ENCODE measurements at places on chromosomes 13 and 19. TPM values are rescaled to one million over a fixed set of nuclear protein-coding genes. Genes with fewer than 3 reads are reported as not detected.

CACNG7 gene
- total RNA-seq = 0.39 TPM

IFNL4 gene
- total RNA-seq = not detected

CTXN1 gene
- total RNA-seq = 40.1 TPM

FSD1 gene
- total RNA-seq = 24.1 TPM

SLC25A41 gene
- total RNA-seq = 3.9 TPM

EPSTI1 gene
- total RNA-seq = 12.5 TPM

NKPD1 gene
- total RNA-seq = 4.2 TPM

ICAM5 gene
- 4.3 TPM for total RNA-seq

ICAM4 gene
- 0.25 TPM for total RNA-seq

SACS gene
- 38.2 TPM for total RNA-seq

ZFP14 gene
- total RNA-seq = 3.5 TPM

WTIP gene
- total RNA-seq = 41.3 TPM

GARIN5A gene
- total RNA-seq = 60.0 TPM

ZFR2 gene
- 34.1 TPM for total RNA-seq

DNA sequence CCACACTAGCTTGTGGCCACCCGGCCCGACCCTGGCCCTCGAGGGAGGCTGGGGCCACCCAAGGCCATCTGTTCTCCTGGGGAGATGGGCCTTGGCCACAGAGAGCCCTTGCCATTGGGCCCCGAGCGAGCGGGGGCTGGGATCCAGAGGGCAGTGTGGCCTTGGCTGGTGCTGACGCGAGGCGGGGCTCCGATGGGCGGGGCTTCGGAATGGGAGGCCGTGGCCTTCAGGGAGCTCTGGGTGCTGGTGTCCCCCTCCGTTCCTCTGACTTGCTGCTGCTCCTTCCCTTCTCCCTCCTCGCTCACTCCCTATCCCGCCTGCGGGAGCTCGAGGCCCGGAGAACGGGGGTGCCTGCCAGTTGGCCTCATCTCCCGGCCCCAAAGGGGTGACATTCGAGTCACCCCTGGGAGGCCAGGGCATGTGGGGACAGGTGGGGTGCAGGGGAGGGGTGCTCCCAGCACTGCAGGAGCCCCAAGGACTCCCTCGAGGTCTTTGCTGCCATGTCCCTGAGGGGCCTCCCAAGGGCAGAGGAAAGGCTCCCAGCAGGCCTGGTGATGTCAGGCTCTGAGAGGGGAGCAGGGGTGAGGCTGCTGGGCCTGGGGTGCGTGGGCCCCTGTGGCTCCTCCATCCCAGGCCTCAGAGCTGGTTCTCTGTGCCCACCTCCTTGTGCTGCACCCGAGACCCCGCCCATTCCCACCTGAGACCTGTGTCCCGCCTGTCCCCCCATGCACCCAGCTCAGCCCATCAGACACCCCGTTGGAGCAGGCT lies 4.2 kb downstream of the NCLN start:
- H3K27me3 ChIP-seq = no peaks in the 10 kb centered on the region
- H3K4me3 ChIP-seq = no peak overlapping the region
- peak; percentile 50 for DNase-seq
- H3K4me1 ChIP-seq = peaks cover 13% of the 10 kb centered on the region

DNA sequence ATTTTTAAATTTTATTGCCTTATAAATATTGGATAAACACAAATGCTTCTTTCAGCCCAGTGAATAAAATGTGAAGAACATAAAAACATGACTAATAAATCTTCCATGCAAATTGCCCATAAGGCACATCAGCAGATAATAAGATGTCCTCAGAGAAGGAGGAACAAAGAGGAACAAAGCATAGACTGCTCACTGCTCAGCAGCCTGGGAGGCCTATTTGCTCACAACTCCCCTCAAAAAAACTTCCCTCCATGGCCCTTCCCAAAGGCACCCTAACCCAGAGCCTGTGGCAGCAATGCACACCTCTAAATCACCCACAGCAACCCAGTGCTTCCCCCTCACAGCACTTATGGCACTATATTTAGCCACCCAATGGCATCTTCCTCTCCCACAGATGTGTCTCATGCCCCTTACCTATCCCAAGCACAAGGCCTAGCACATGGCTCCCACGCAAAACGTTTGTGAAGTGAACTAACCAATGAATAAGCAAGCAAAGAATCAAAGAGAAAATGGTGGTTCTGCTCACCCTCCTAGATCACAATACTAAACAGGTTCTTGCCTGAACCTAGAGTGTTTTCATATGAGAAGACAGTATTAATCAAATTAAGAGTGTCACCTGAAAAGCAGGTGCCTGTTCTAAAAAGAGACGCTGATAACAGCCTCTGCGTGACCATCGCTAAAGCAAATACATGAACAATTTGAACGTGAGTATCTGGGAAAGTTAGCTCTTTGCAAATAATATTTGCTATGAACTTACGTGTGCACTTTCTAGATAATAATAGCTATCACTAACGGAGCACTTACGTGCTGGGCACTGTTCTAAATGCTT lies 96.9 kb downstream of the TBC1D4 start:
- no peak overlapping the region for H3K4me3 ChIP-seq
- H3K27ac ChIP-seq = no peak overlapping the region
- H3K4me1 ChIP-seq = no peaks in the 10 kb centered on the region
- no peaks in the 10 kb centered on the region for H3K27me3 ChIP-seq
- DNase-seq = no peak
- no peaks in the 10 kb centered on the region for H3K36me3 ChIP-seq

- H3K36me3 ChIP-seq = no peaks in the 10 kb centered on the region
- H3K4me1 ChIP-seq = no peaks in the 10 kb centered on the region
- no peak overlapping the region for H3K27ac ChIP-seq
- H3K4me3 ChIP-seq = no peak overlapping the region
- H3K27me3 ChIP-seq = no peaks in the 10 kb centered on the region
- no peak for DNase-seq
Observed at GRCh38 chr19:54311486-54311885, 1.5 kb downstream of the LILRA5 start.

DNA sequence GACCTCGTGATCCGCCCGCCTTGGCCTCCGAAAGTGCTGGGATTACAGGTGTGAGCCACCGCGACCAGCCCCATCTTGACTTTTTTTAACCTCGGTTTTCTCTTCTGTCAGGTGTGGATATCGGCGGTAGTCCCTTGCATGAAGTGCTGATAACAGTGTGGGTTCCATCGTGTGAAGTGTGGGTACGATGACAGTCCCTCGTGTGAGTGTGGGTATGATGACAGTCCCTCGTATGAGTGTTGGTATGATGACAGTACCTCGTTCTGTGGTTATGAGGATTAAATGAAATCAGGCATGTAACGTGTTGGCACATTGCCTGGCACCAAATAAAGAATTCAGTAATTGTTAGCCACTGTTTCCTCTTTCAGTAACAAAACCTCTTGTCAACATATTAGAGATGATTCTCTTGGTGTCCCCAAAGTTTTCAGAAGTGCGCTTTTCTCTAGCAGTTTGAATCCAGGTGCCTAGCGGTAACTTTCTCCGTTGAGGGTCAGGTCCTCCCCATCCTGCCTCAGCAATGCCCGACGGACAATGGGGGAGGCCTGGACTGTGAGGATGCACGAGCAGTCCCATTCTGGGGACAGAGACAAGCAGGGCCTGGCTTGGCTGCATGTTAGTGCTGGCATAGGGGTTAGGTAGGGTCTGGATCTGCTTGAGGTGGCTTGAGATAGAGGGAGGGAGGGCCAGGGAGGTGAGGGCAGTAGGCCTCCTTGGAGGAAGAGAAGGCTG lies 15.3 kb downstream of the GATAD2A start:
- no peaks in the 10 kb centered on the region for H3K27me3 ChIP-seq
- peaks cover 23% of the 10 kb centered on the region for H3K4me1 ChIP-seq
- DNase-seq = no peak
- H3K27ac ChIP-seq = no peak overlapping the region
- H3K4me3 ChIP-seq = no peak overlapping the region

GRCh38 chr13:38577048-38577447 lies 109.8 kb upstream of the FREM2 start:
- H3K4me1 ChIP-seq = no peaks in the 10 kb centered on the region
- H3K27me3 ChIP-seq = no peaks in the 10 kb centered on the region
- H3K27ac ChIP-seq = no peak overlapping the region
- H3K36me3 ChIP-seq = no peaks in the 10 kb centered on the region

GRCh38 chr13:107299717-107300116 lies 731.8 kb upstream of the ARGLU1 start:
- DNase-seq = no peak
- no peaks in the 10 kb centered on the region for H3K36me3 ChIP-seq
- H3K27me3 ChIP-seq = no peaks in the 10 kb centered on the region
- no peaks in the 10 kb centered on the region for H3K4me1 ChIP-seq
- H3K27ac ChIP-seq = no peak overlapping the region

GRCh38 chr13:40341501-40341900 lies 324.9 kb downstream of the FOXO1 start:
- DNase-seq = no peak
- H3K4me1 ChIP-seq = peaks cover 23% of the 10 kb centered on the region

DNA sequence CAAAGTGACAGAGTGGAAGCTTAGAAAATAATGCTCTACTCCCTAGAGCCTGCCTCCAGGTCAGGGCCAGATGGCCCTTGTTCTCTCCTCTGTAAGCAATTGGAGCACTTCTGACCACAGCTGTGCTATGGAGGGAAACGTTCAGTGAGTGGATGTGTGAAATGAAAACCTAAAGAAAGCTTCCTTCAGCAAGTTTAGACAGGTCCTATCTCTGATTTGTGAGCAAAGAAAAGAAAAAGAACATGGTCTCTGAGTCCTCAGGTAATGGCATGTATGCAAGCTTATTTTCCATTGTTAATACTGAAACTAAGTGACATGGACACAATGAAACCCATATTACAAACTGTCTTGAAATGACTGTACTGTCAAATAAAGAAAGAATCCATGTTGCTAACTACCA lies 1486.8 kb downstream of the EFNB2 start:
- H3K4me1 ChIP-seq = no peaks in the 10 kb centered on the region
- H3K4me3 ChIP-seq = no peak overlapping the region
- H3K27ac ChIP-seq = no peak overlapping the region
- DNase-seq = no peak
- H3K36me3 ChIP-seq = no peaks in the 10 kb centered on the region

GRCh38 chr13:66803808-66804456 lies 426.2 kb downstream of the PCDH9 start:
- no peak for DNase-seq
- H3K27me3 ChIP-seq = no peaks in the 10 kb centered on the region
- H3K36me3 ChIP-seq = no peaks in the 10 kb centered on the region
- H3K4me1 ChIP-seq = no peaks in the 10 kb centered on the region

- no peaks in the 10 kb centered on the region for H3K4me1 ChIP-seq
- DNase-seq = no peak
- no peak overlapping the region for H3K4me3 ChIP-seq
- H3K27me3 ChIP-seq = no peaks in the 10 kb centered on the region
- no peak overlapping the region for H3K27ac ChIP-seq
- no peaks in the 10 kb centered on the region for H3K36me3 ChIP-seq
Observed at GRCh38 chr13:112438515-112438914, 62.4 kb downstream of the SPACA7 start.

DNA sequence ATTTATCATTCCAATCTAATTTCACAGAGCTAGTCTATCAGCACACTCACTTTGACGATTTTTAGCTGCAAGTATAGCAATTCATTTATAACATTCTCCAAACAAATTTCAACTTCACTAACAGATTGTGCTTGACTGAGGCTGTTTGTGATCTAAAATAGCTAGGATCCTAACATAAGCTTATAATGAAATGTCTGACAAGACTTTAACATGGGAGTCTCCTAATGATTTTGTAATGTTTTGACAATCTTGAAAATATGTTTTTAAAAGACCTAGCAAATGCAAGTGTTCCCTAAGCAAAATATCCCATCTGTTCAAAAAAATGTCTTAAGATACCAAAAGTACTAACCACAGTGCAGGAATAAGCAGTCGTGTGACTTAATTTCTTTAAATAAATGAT lies 889.5 kb upstream of the SPRY2 start:
- H3K36me3 ChIP-seq = no peaks in the 10 kb centered on the region
- H3K4me1 ChIP-seq = no peaks in the 10 kb centered on the region
- H3K27me3 ChIP-seq = no peaks in the 10 kb centered on the region
- no peak overlapping the region for H3K27ac ChIP-seq

DNA sequence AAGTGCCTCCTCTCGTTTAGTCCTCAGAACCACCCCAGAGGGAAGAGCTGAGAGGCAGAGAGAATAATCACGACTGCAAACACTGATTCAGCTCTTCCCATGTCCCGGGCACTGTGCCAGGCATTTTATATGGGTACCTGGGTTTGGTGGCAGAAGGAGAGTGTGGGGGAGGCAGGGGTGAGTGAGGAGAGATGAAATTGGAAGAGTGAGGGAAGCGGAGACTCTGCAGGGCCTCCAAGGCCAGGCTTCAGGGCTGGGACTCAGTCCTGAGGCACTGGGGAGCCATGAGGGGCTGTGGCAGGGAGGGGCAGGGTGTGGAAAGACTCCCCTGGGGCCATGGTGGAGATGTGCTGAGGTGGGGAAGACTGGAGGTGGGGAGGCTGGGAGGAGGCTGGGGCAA lies 8.7 kb downstream of the SYNGR4 start:
- peaks cover 12% of the 10 kb centered on the region for H3K4me1 ChIP-seq
- no peak overlapping the region for H3K4me3 ChIP-seq
- H3K27me3 ChIP-seq = no peaks in the 10 kb centered on the region
- no peaks in the 10 kb centered on the region for H3K36me3 ChIP-seq
- no peak for DNase-seq

- H3K36me3 ChIP-seq = no peaks in the 10 kb centered on the region
- no peaks in the 10 kb centered on the region for H3K27me3 ChIP-seq
- no peak overlapping the region for H3K4me3 ChIP-seq
- no peak for DNase-seq
Observed at GRCh38 chr19:34969721-34970120, 5.7 kb upstream of the ZNF792 start.

DNA sequence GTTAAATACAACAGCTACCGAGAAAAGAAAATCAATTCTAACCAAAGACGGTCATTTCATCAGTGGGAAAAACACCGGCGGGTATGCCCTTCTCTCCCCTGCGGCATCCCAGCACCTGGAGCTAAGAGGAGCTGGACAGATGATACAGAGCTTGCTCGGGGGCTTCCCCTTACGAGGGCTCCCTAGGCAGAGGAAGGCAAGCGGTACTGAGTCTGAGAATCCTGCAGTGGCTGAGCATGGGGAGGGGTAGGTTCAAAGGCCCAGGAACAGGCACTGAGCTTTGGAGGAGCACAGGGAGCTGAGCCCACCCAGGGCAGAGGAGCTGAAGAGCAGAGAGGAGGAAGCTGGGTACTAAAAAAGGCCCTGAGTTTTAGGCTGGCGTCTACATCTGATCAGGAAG lies 12.7 kb downstream of the STK24 start:
- no peak for DNase-seq
- H3K36me3 ChIP-seq = no peaks in the 10 kb centered on the region
- peaks cover 39% of the 10 kb centered on the region for H3K4me1 ChIP-seq
- no peak overlapping the region for H3K27ac ChIP-seq

DNA sequence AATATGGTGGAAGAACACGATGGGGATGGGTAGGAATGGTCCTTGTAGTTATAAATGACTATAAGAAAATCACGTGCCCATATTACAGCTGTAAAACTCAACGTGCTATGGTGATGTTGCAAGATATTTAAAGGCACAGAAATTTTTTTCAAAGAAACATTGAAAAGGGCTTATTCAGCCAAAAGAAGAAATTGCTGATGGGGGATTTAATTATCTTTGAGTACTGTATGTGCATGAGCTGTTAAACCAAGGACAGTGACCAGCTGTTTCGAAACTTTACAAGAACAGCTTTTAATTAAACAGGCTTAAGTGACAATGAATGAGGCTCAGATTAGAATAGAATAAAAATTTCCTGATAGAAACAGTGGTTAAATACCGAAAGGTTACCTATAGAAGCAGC lies 339.0 kb downstream of the HS6ST3 start:
- no peak overlapping the region for H3K27ac ChIP-seq
- H3K27me3 ChIP-seq = no peaks in the 10 kb centered on the region
- peaks cover 4% of the 10 kb centered on the region for H3K4me1 ChIP-seq
- H3K36me3 ChIP-seq = no peaks in the 10 kb centered on the region

- no peaks in the 10 kb centered on the region for H3K36me3 ChIP-seq
- no peaks in the 10 kb centered on the region for H3K4me1 ChIP-seq
- no peaks in the 10 kb centered on the region for H3K27me3 ChIP-seq
- peak; percentile 80 for DNase-seq
Observed at GRCh38 chr19:42606660-42607351, 12.1 kb upstream of the CEACAM8 start.

Measured in testis (tissue), 5 donors.